ENCODE measurements at places on chromosomes 4 and X.

DNA sequence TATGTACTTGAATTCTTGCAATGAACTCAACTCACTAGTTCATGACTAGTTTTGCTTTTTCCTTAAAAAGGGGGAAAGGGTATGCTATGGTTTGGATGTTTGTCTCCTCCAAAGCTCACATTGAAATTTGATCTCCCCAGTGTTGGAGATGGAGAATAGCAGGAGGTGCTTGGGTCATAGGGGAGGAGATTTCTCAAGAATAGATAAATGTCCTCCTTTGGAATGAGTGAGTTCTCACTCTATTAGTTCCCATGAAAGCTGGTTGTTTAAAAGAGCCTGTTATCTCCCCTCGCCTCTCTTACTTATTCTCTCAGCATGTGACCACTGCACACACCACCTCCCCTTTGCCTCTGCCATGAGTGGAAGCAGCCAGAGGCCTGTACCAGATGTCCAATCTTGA is 109.4 kb upstream of the INTU start:
- no peak for DNase-seq

- no peak for DNase-seq
Measured at GRCh38 chr4:88275516-88275915, 8.8 kb downstream of the PPM1K start.

DNA sequence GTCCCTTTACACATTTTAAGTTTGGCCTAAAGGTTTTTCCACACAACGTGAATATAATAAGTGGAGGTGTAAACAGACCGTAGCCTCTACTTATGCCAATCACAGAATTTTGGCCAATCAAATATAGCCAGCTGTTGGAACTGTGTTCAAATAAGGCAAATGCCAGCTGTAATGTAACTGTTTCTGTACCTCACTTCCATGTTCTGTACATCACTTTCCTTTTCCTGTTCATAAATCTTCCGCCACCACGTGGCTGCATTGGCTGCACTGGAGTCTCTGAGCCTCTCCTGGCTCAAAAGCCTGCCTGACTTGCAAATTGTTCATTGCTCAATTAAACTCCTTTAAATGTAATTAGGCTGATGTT is 105.1 kb upstream of the SMIM31 start:
- DNase-seq: no peak

GRCh38 chr4:140893939-140894338 is 137.8 kb upstream of the TBC1D9 start:
- DNase-seq: no peak

Data from stimulated activated effector memory CD8-positive, alpha-beta T cell treated with anti-CD3 and anti-CD28 coated beads, Interleukin-12 subunit alpha, Interleukin-12 subunit beta, amount 100 ng/mL, for 72 hours (primary cell).